AG20443 (cell line): ENCODE measurements at places on chromosomes 11 and 22.

GRCh38 chr11:9752091-9752490, 88.2 kb downstream of the SWAP70 start:
- peak; percentile 16 for DNase-seq

DNA sequence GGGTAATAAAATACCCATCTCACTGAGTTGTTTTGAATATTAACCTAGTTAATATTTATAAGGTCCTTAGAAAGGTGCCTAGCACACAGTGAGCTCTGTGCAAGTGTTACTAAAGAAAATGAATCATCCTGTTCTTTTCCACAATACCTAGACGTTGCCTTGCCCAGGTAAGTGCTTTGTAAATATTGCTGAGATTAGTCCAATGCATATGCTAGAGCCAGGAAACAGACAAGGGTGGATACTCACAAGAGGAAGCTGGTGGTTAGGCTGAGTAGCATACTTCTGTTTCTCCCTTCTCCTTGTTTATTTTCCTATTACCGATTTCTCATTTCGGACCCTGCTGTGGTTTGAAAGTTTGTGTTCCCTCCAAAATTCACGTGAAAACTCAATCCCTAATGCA, 58.1 kb upstream of the BARX2 start:
- no peak for DNase-seq

- DNase-seq = no peak
Measured at GRCh38 chr11:68579455-68579854, 104.9 kb upstream of the GAL start.

GRCh38 chr11:120340529-120340928, 4.3 kb downstream of the ARHGEF12 start:
- DNase-seq = no peak

DNA sequence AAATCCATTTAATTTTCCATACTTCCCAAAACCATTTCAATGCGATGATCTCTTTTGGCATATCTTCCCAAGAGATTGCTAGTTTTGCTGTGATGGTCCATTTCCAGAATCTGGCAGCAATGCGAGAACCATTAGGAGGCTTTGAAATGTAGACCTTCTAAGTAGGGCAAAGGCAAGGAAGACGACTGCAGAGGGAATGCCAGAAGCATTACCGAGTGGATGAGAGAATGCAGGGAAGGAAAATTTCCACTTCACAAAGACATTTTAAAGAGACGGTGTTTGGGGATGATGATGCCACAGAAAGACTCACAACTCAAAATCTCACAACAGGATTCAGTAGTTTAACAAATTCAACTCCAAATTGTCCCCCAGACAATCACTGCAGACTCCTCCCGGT, 471 bp upstream of the CEP126 start:
- peak; percentile 42 for DNase-seq

DNA sequence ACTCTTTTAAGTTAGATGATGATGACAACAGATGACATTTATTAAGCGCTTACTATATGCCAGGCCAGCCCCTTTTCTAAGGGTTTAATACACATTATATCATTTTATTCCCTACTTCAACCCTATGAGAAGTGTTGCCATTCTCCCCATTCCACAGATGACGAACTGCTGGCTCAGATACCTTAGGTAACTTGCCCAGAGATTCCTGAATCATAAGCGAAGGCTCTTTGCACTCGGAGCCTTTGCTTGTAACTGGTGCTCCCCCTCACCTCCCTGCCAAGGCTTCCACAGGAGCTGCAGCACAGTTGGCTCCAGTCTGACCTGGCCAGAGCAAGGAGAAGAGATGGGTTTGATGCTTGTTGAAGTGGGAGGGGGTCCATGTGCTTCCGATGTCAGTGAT, 43.0 kb downstream of the DBX1 start:
- DNase-seq = no peak

DNA sequence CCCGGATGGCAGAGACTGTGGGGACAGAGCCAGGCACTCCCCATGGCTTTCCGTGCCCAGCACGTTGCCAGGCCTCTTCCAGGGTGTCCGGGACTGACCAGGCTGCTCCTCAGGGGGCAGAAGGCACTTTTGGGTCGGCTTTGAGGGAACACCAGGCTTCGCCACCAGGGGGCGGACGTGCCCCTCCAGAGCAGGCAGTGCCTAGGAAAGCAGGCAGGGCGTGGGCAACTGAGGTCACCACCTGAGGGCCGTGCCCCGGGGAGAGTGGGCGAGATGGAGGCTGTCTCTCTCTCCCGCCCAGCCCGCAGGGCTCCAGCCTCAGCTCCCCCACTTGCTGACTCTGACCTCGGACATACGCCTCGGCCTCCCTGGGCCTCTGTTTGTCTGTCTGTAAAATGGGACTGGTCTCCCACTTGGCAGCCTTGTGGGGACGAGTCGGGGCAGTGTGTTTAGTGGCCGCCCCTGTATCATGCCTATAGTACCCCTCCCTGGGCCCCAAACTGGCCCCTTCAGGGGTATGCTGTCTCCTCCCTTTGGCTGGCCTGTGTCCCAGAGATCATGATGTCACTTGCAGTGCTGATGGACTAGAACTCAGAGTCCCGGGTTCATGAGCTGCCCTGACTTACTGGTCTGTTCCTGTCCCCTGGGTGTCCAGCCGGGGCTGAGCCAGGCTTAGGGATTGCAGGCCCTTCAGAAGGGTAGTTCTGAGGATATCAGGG, 4.4 kb upstream of the PRR5 start:
- peak; percentile 89 for DNase-seq

DNA sequence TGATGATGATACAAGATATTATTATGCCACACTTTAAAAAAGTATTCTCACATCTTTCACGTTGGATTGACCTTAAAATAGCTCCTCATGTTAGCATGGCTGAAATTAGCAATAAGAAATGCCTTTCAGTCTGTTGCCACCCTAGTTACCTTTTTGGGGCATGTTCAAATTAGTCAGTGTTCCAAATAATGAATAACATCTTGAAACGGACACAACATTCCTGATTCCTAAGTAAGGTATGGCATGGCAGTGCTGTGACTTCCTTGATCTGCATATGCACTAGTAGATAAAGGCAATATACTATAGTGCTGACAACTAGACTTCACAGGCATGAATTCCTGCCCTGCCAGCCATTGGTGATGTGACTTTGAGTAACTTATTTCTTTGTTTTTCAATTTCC, 914.5 kb downstream of the METTL15 start:
- no peak for DNase-seq

DNA sequence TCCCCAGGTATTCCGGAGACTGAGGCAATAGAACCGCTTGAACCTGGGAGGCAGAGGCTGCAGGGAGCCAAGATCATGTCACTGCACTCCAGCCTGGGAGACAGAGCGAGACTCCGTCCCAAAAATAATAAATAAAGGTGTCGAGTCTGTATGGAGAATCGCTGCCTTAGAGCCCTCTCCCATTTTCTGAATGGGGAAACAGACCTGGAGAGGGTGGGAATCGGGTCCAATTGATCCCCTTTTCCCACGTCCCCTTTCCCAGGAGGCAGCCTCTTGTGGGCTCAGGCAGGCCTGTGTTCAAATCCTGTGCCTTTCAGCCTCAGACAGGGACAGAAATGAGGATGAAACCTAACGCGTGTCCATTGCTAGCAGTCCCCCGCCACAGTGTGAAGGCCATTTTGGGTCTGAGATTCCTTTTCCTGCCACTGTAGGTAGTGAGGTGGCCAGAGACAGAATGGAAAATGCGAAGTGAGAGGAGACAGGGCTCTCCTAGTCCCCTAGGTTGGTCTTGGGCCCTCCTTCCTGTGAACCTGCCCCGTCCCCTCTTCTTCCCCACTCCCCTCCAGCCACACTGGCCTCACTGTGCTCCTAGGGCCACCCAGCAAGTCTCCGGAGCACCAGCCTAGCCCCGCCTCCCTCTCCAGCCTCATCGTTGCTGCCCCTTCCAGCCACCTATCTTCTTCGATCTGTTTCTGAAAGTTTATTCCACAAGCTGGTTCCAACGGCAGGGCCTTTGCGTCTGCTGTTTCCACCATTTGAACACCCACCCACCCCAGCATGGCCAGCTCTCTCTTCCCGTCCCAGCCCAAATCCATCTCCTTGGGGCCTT, 2.7 kb upstream of the POLDIP3 start:
- no peak for DNase-seq

GRCh38 chr11:35049859-35050531, 89.0 kb upstream of the CD44 start:
- no peak for DNase-seq

GRCh38 chr22:22836635-22837034, 51.0 kb upstream of the IGLL5 start:
- no peak for DNase-seq

DNA sequence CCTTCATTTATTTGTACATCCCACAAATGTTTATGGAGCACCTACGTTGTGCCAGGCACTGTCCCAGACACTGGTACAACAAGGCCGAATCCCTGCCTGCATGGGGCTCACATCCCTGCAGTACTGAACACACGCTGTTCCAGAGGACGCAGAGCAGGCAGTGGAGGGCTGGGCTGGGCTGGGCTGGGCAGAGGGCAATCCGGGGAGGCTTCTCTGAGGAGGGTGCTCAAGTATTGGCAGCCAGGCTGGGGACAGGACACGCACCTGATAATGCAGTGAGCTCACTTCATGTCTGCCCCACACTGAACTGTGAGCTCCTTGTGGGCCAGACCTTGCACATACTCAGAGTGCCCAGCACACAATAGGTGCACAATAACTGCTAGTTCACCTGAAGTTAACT, 34.1 kb downstream of the CYTH4 start:
- no peak for DNase-seq

GRCh38 chr11:34271727-34272126, 86.1 kb downstream of the ABTB2 start:
- DNase-seq = no peak

DNA sequence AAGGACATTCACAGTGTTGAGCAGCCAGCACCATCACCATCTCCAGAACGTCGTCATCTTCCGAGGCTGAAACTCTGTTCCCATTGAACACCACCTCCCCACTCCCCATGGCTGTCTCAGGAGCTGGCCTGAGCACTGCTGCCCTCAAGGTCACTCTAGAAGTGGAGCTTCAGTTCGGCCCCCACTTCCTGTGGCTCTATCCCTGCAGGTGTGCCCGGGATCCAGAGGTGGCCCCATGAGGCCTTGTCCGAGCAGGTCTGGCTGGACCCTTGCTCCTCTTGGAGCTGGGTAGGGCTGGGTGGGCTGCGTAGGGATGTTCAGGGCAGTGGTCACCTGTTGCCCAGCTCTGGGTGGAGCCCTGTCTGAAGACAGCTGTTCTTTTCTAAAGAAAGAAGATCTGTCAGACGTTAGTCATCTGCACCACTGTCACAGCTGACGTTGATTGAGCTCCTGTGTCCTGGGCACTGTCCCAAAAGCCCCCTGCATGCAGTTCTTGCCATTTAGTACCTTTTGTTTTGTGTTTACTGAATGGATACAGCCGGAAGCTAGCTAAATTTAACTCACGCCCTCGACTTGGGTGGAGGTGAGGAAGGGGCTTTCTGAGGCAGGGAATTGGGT, 75.5 kb upstream of the CLDN5 start:
- DNase-seq = no peak

DNA sequence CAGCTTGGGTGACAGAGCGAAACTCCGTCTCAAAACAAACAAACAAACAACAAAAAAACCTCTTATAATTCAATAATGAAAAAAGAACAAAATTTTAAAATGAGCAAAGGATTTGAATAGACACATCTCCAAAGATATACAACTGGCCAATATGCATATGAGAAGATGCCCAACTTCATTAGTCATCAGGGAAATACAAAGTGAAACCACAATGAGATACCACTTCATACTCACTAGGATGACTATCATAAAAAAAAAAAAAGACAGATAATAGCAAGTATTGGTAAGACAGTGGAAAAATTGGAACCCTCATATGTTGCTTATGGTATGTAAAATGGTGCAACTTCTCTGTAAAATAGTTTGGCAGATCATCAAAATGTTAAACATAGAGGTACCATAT, 28.7 kb upstream of the BARX2 start:
- no peak for DNase-seq

GRCh38 chr22:49880281-49880680, 26.6 kb downstream of the ZBED4 start:
- DNase-seq = no peak

DNA sequence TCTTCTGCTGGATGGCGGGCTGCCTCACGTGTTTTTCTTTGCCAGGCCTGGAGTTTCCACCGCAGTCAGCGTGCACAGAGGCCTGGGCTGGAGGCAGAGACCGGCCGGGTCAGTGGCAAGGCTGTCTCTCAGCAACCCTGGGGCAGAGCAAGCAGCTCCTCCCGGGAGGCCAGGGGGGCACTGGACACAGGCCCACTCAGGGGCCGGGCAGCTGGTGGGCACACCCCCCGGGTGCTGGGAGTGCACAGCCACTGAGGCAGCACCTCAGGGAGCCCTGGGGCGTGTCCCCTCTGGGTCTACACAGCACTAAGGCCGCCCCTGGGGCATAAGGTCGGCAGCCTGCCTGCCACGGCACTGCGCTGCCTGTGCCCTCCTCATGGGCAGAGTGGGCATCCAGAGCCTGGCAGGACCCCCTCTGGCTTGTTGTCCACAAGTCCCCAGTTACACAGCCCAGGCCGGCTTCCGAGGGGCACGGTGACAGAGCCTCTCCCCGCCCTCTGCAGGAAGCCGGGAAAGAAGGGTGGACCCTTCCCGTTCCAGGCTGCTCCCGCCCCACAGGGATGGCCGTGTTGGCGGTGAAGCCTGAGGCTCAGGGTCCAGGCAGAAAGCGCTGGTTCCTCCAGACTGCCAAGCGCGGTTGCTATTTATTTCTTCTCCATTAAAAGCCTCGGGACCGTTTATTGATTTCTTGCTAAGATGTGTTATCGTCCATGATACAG, 18.5 kb upstream of the TH start:
- no peak for DNase-seq

- no peak for DNase-seq
Measured at GRCh38 chr11:1778141-1778911, 14.6 kb upstream of the CTSD start.

GRCh38 chr11:36196411-36196998, 92.7 kb downstream of the COMMD9 start:
- DNase-seq = no peak

DNA sequence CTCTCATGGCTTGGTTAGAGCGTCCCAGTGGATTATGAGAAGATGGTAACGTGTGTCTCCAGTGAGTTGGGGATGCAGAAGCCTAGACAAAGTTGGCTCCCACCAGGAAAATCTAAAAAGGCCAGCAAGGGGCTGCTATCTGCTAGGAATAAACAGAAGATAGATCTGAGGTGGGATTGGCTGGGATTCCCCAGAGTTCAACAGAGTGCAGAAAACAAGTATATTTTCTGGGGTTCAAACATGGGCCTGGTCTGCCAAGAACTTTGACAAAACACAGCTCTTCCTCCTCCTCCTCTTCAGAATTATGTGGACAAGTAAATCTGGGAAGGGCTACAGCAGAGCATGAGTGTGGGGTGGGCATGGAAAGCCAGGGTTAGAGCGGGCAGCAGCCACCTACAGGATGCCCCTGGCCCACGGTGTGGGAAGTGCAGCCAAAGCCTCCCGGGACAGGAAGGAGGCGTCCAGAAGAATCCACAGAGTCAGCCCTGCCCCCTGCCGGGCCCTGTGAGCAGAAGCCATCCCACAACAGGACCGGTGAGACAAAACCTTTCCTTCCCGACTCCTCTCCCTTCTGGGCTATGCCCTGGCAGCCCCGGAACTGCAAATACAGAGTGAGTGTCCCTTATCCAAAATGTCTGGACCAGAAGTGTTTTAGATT, 67.1 kb downstream of the CD82 start:
- peak; percentile 60 for DNase-seq

GRCh38 chr11:115389790-115390189, 114.4 kb downstream of the CADM1 start:
- DNase-seq = no peak
